Activated T-cell treated with anti-CD3 and anti-CD28 coated beads for 4 hours (primary cell): ENCODE measurements at places on chromosomes 1 and 21.

GRCh38 chr1:201349092-201349491 is 28.4 kb downstream of the TNNT2 start:
- no peak for DNase-seq

- no peak for DNase-seq
Measured at GRCh38 chr1:177569476-177569875, 398.7 kb downstream of the BRINP2 start.

DNA sequence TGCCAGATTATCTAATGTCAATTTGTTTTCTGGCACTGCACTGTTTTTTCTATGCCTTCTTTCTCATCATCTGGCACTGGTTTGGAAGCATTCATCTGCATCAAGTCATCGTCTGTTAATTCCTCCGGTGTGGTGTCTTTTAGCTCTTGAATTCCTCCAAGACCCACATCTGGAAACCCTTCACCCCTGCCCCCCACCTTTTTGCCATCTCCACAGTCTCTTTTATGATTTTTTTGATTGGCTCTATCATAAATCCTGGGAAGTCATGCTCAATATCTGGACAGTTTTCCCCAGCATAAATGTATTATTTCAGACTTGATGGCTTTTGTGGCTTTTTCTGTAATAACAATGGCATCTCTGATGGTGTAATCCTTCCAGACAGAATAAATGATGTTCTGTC is 10.4 kb upstream of the KCNK1 start:
- no peak for DNase-seq

- DNase-seq, result no peak
Measured at GRCh38 chr1:245873068-245873467, 634.0 kb downstream of the SMYD3 start.

GRCh38 chr1:184806296-184806721 is 51.7 kb upstream of the EDEM3 start:
- DNase-seq, result no peak

- DNase-seq, result no peak
Measured at GRCh38 chr1:202227053-202227672, 33.6 kb downstream of the LGR6 start.

- DNase-seq, result no peak
Measured at GRCh38 chr1:229147072-229147471, 123.8 kb upstream of the RAB4A start.

DNA sequence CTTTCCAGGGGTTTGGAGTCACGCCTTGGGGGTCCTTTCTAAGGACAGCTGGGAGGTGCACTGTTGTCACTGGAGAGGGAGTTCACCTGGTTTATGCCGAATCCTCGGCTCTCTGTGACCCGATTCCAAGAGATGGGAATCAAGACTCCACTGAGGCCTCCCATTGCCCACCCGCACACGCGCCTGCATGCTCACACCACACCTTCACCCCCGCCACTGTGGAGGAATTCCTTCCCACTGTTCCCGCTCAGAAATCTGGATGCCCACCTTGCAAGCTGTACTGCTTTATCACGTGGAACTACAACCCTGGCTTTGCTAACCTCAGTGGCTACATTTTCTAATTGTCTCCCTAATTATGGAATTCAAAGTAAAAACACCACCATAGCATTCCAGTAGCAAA is 29.2 kb downstream of the PGBD5 start:
- DNase-seq, result no peak

DNA sequence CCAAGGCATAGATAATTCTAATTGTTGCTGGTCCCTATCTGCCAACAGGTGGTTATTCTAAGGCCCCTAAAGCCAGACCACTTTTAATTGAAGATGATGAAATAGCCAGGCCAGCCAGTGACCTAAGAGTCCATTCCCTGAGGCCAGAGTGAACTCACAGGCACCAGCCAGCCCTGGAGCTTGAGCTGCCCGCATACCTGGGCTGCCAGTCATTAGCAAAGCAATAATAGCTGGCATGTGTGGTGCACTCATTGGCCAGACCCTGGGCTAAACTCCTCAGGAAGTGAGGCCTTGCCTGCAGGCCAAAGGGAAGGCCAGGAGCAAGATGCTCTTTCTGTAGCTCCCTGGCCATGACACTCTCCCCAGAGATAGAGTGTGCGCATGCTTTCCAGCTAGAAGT is 180.4 kb upstream of the KLHDC7A start:
- no peak for DNase-seq

DNA sequence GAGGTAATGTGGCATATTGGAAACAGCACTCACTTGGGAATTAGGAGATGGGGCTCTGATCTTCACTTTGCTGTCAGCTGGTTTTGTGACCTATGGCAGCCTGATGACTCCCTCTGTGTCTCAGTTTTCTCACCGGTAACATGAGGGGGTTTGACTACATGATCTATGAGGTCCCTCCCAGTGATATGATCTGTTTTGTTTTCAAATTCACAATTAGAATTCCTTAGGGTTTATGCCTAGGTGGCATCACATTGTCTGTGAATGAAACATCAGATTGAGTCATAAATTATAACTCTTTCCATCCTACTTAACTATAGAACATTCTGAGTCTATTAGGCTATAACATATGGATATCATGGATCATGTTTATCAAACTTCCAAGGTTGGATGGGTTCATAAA is 386.6 kb downstream of the PTBP2 start:
- DNase-seq, result no peak

DNA sequence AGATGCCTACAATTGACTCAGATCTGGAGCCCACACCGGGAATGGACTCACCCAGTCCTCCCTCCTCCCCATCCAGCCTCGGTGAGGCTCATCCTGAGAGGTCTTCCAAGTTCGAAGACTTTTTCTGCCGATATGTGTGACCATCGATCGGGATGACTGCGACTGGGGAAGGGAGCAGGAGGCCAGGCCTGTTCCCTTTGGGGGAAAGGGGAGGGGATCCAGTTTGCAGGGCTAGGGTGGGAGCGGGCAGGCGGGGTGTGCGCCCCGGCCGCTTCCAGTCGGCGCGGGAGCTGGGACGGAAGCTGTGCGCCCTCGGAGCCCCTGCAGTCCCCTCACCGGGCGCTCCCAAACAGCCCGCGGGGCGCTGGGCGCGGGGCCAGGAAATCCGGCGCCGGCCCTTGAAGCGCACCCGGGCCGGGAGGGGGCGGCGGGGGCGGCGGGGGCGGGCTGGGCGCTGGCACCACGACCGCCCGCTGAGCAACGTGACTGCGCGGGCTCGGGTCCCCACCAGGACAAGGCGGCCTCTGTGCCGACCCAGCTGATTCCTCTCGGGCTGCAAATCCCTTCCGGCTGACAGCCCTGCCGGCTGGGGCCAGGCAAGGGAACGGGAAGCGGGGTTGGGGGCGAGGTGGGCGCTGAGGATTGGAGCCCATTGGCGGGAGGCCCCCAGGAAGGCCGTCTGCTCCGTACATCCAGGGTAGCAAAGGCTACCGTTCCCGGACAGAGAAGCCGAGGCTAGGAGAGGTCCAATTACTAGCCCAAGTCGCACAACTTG is 103.9 kb downstream of the EBNA1BP2 start:
- DNase-seq, result no peak

GRCh38 chr1:147377263-147378246 is 135.1 kb downstream of the CHD1L start:
- no peak for DNase-seq

DNA sequence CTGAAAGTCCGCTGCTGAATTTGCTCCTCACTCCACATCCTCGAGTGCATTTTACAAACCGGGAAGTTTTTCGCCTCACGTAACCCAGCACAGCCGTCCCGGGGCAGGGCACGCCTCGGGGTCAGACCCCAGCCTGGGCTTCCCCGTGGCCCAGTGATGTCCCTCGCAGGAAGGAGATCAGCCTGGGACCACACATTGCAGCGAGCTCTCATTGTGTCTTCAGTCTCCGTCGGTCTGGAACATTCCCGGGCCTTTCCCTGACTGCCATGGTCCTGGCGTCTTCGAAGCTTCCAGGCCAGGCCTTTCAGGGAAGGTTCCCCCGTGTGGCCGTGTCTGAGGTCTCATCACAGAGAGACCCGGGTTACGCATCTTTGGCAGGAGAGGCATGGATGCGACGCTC is 43.5 kb downstream of the MORN1 start:
- DNase-seq, result no peak

DNA sequence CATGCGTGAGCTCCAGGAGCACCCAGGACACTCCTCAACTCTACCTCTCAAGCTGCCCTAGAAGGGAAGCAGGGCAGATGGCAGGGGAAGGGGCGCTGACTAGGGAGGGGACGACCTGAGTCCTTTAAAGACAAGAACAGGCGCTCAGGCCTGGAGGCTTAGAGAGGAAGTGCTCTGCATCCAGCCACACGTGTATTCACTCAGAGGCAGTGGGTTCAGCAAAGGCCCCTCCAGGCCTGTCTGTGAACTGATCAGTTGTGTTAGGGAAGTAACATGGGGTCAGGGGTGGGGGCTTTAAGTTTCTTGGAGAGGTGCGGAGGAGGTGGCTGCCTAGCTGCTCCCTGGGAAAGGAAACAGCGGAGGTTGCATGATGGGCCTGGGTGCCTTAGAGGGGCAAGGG is 37.1 kb upstream of the ARF1 start:
- no peak for DNase-seq

GRCh38 chr1:78737241-78737640 is 87.6 kb downstream of the IFI44 start:
- DNase-seq, result no peak
